ENCODE measurements at places on chromosomes 1 and 21. TPM values are rescaled to one million over a fixed set of nuclear protein-coding genes. Genes with fewer than 3 reads are reported as not detected.

The S100A16 gene
- total RNA-seq: not detected

The CD244 gene
- total RNA-seq: not detected

The DYNLT5 gene
- total RNA-seq: not detected

The TAS1R1 gene
- total RNA-seq: not detected

The DNASE2B gene
- total RNA-seq: not detected

The KCNT2 gene
- not detected for total RNA-seq

The PLEKHG5 gene
- total RNA-seq: 0.22 TPM

The CSDE1 gene
- 424 TPM for total RNA-seq

The MYBPH gene
- total RNA-seq: not detected

The TNFRSF1B gene
- 98.6 TPM for total RNA-seq

The RGS8 gene
- not detected for total RNA-seq

The CAMK2N1 gene
- 0.18 TPM for total RNA-seq

The KRTAP10-4 gene
- not detected for total RNA-seq

The DDAH1 gene
- 0.07 TPM for total RNA-seq

The IL19 gene
- not detected for total RNA-seq

The TMPRSS15 gene
- not detected for total RNA-seq

The PTPN7 gene
- total RNA-seq: 29.4 TPM

The FAM89A gene
- total RNA-seq: 5.3 TPM

The NID1 gene
- total RNA-seq: 0.10 TPM

The DNALI1 gene
- not detected for total RNA-seq

The C21orf91 gene
- total RNA-seq: 34.2 TPM

The TFAP2E gene
- 1.9 TPM for total RNA-seq

The COL16A1 gene
- 0.17 TPM for total RNA-seq

The LENEP gene
- total RNA-seq: 1.8 TPM

The CELA2A gene
- not detected for total RNA-seq

The CHI3L2 gene
- 23.6 TPM for total RNA-seq

The DNAI4 gene
- total RNA-seq: 3.4 TPM

The NFASC gene
- 0.07 TPM for total RNA-seq

The SDC3 gene
- total RNA-seq: 0.71 TPM

The LRRN2 gene
- not detected for total RNA-seq

The TNFRSF14 gene
- total RNA-seq: 148 TPM

The CYP4X1 gene
- not detected for total RNA-seq

The LINGO4 gene
- total RNA-seq: not detected

The CFAP45 gene
- total RNA-seq: 1.2 TPM

The TEDDM1 gene
- total RNA-seq: not detected

The LAMC2 gene
- not detected for total RNA-seq

The CHODL gene
- 0.20 TPM for total RNA-seq

The DMBX1 gene
- not detected for total RNA-seq

The LHX8 gene
- total RNA-seq: not detected

The NBPF10 gene
- total RNA-seq: 7.3 TPM

The BRDT gene
- not detected for total RNA-seq

The SPRTN gene
- total RNA-seq: 18.9 TPM

The CDK18 gene
- total RNA-seq: 2.6 TPM

The IFNLR1 gene
- total RNA-seq: 38.6 TPM

The EPS8L3 gene
- total RNA-seq: not detected

The TGFB2 gene
- total RNA-seq: 1.6 TPM

The HLX gene
- 4.6 TPM for total RNA-seq

The ANKRD34A gene
- total RNA-seq: 1.4 TPM

The KRTAP11-1 gene
- not detected for total RNA-seq

Data from activated B cell treated with CpG ODN at 0.5 μM for 24 hours (primary cell).